ENCODE measurements at places on chromosomes 12 and 14.

GRCh38 chr14:90204516-90204915 lies 51.8 kb upstream of the PSMC1 start:
- peak; percentile 88 for DNase-seq

- no peak for DNase-seq
These were observed 4.0 kb downstream of the LRP1-AS start for GRCh38 chr12:57143454-57143853.

DNA sequence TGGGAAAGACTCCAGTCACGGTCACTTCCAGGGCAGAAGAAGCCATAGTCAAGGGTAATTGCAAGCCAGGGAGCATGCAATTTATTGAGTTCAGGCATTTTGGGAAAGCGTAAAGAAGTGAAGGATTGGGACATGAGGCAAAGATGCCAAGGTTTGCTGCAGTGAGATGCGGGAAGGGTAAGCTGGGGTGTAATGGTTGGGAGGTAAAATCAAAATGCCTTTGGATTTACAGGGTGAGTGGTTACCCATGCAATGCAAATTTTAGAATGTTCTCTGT lies 167.5 kb downstream of the BRMS1L start:
- no peak for DNase-seq

GRCh38 chr14:60815371-60815770 lies 80.8 kb downstream of the MNAT1 start:
- DNase-seq: no peak
